ENCODE measurements at places on chromosomes 13 and 19.

GRCh38 chr13:80037505-80037888 is 303.4 kb downstream of the SPRY2 start:
- no peak for DNase-seq

- DNase-seq, result no peak
These were observed 119.9 kb downstream of the TBC1D4 start for GRCh38 chr13:75362026-75362425.

DNA sequence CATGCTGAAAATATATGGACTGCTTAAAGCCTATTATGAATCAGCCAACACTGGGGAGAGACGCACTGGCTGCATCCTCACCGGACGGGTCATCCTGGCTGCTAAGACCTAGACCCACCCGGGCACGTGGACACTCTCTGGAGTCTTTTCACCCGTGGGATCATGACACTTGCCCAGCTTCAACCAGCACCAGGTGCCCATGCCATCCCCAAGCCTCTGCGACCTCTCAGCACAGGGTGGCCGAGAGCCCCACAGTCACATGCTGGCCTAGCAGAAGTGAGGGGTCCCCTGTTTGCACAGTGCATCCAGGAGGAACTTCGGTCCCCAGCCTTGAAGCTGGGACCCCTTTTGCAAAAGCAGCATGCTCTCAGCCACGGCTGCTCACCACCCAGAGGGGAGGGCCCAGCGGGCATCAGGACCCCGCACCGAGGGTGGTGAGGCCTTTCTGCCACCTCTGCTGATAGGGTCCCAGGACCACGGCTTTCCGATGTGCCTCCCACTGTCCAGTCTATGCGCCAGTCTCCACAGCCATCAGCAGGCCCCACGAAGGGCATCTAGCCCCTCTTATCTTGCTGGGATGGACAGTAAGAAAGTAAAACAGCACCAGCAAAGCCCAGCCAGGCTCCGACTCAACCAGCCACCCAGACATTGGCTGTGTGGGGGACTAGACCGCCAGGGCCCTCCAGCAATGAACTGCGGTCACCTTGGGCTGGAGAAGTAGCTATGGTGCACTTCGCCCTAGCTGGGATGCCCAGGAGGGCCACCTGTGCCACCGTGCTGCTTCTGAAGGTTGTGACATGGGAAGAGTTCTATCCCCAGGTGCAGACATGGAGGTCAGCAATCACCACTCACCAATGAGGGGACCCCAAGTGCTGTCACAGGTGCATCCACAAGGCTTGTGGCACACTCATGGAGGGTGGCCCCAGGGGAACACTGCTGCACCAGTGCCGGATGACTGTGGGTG is 73.1 kb downstream of the CEBPG start:
- peak; percentile 76 for DNase-seq

- no peak for DNase-seq
These were observed 153.7 kb upstream of the VSTM2B start for GRCh38 chr19:29372091-29372415.

GRCh38 chr13:24651718-24652345 is 28.4 kb upstream of the ATP12A start:
- no peak for DNase-seq

GRCh38 chr19:13173139-13173737 is 23.0 kb downstream of the IER2 start:
- no peak for DNase-seq

GRCh38 chr19:897442-898039 is 4.3 kb downstream of the RNU6-9 start:
- DNase-seq, result no peak

DNA sequence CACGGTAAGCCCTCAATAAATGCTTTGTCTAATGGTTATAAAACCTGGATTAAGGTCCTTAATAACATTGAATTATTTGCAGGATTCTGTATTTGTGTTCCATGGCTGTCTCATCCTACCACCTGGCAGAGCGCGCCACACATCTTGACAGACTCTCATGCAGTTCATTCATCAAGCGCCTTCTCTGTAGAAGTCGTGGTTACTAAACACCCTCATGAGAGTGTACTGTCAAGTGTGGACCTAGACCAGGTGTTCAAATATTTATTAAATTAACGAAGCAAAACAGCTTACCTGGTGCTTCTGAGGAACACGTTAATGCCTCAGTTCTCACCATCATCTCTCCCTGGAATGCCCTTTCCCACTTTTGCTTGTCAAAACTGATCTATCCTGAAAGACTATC is 13.1 kb upstream of the FBXL3 start:
- no peak for DNase-seq

- peak; percentile 19 for DNase-seq
These were observed 22.8 kb downstream of the RASA3 start for GRCh38 chr13:114109641-114110041.

- DNase-seq, result no peak
These were observed 36.9 kb downstream of the NAXD start for GRCh38 chr13:110652231-110652730.
